ENCODE measurements at places on chromosomes 3 and 15.

DNA sequence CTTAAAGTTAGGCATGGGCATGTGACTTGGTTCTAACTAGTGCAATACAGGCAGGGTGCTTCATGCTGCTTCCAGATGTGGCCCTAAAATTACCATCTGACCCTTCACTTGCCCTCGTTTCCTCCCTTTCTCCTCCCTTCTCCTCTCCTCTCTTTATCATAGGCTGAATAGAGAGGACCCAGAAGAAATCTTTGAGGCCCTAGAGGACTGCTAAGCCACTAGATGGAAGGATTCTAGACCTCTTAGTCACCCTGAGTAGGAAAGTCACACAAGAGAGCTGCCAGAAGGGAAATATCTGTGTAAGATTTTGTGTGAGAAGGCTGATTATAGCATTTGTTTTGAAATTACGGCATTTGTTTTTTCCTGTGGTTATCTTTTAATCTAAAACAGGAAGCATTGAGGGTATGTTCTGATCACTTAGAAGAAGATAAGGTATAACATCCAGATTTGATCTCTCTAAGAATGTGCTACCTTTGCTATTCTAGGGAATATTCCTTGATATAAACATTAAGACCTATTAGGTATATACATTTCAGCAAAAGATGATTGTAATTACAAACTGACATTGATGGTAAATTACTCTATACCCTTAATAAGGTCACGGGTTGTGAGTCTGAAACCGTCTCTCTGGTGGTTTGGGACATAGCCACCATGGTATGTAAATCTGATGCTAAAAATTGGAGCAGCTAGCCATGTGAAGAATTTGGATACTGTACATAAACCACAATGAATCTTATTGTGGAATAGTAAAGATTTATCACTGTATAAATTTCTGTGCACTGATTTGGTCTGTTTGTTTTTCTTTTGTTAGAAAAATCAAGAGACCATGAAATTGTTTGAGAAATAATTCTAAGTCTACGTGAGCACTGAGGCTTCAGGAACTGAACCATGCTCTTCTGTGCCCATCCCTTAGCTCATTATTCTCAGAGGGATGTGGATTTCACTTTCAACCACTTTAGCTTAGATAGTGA, 84.1 kb downstream of the TP63 start:
- no peak for DNase-seq

- no peak for DNase-seq
Measured at GRCh38 chr3:149016669-149017541, 25.6 kb downstream of the GYG1 start.

- no peak for DNase-seq
Measured at GRCh38 chr3:33385423-33385822, 54.8 kb downstream of the UBP1 start.

DNA sequence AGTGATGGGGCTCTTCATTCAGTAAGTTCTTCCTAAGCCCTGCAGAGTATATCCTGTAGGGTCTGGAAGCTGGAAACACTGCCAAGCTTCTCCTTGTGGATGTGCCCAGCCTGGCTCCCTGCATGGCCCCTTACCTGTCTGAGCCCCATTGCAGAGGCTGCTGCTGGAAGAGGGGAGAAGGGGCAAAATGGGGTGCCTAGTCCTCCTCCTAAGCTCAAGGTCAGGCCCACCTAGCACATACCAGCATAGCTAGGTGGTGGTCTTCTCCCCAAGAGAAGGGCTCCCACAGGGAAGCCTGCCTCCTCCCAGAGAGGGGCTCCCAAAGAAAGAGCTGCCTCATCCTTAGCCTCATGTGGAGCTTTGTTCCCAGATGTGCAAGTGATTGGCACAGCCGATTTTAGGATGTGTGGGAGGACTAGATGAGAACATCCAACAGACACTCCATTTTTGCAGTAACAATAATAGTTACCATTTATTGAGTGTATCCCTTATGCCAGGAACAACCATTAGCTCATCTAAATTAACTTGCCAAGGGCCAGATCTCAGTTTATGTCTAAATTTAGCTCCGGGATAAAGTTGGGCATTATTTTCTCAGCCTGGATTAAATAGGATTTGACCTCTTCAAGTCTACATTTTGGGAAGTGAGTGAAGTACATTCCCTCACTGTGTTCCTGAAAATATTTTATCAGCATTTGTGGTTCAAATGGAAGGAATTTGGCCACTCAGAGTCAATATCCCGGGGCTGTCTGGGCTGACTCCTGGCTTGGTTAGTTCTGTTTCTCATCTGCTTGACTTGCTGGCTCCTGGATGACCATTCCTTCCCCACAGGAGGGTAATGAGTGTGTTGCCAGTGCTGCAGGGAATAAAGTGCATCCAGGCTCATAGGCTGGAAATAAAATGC, 291.1 kb upstream of the ROPN1 start:
- DNase-seq: no peak

DNA sequence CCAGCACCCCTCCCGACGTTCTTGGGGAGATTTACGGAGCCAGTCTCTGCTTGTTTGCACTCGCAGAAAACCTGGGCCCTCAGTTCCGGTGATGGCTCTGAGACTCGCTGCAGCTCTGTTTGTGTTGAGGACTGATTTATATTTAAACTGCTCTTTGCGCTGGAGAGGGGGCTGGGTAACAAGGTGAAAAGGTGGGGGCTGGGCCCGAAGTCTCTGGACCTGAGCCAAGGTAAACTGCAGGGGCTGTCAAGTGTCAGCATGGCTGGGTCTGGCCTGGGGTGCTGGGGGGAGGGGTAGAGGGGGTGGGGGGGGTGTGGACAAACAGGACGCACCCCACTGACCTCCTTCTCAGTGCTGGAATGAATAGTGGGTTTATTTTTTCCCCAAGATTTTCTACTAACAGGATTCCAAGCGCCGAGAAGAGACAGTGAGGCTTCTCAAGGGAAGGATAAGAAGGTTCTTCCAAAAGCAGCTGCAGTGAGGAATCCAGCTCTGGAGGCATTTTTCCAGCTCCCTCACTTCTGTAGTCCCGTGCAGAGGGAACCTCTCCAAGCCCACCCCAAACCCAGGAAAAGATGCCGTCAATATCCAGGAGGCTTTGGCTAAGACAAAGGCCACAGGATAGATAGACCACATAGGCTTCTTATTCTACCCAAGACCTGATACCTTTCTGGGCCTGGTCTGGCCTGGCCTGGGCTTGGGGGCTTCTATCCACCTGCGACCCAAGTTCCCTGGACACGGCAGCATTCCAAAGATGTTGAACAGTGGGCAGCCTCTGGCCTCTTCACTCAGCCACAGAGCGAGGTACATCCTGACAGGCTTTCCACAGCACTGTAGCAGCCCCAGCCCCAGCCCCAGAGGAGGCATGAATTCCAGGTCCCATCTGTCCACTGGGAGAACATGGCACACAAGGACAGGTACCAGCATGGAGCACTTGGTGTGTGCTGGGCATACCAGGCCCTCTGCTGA, 938 bp upstream of the SLCO2A1 start:
- peak; percentile 47 for DNase-seq

- peak; percentile 30 for DNase-seq
Measured at GRCh38 chr15:44537735-44538240, 841 bp downstream of the EIF3J start.

DNA sequence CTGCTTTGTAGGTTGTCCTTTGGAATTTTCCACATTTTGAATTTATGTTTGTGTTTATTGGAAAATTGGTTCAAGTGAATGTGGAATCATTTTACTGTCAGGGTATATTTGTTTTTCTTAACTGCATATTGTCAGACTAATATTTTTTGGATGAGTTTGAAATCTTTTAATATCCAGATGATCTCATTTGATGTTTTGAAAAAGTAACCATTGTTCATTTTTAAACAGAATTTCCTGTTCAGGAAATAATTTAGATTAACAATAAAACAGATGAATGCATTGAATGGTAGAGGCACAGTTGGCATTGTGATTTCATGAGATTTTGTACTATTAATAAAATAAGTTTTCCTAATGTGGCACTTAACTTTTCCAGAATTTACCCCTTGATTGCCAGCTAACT, 15.5 kb downstream of the TRAK1 start:
- DNase-seq: no peak

- no peak for DNase-seq
Measured at GRCh38 chr3:39254806-39255449, 24.9 kb downstream of the CX3CR1 start.

DNA sequence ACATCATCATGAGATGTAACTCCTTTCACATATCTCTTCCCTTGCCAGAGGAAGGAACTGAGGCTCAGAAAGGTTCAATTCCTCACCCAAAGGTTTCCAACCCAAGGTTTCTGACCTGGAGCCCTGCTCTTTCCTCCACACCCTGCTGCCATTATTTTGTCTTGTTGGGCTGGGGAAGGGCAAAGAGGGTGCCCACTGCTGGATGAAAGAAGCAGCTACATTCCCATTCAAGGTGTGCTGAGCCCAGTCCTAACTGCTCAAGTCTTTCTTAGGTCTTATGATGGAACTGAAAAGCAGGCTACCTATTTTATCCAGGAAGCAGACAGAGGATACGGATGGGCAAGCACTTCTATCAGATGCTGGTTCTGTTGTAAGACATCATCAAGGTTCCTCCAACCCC, 258.0 kb upstream of the CTDSPL start:
- no peak for DNase-seq

GRCh38 chr3:119585856-119586570, 6.7 kb downstream of the ADPRH start:
- DNase-seq: no peak

DNA sequence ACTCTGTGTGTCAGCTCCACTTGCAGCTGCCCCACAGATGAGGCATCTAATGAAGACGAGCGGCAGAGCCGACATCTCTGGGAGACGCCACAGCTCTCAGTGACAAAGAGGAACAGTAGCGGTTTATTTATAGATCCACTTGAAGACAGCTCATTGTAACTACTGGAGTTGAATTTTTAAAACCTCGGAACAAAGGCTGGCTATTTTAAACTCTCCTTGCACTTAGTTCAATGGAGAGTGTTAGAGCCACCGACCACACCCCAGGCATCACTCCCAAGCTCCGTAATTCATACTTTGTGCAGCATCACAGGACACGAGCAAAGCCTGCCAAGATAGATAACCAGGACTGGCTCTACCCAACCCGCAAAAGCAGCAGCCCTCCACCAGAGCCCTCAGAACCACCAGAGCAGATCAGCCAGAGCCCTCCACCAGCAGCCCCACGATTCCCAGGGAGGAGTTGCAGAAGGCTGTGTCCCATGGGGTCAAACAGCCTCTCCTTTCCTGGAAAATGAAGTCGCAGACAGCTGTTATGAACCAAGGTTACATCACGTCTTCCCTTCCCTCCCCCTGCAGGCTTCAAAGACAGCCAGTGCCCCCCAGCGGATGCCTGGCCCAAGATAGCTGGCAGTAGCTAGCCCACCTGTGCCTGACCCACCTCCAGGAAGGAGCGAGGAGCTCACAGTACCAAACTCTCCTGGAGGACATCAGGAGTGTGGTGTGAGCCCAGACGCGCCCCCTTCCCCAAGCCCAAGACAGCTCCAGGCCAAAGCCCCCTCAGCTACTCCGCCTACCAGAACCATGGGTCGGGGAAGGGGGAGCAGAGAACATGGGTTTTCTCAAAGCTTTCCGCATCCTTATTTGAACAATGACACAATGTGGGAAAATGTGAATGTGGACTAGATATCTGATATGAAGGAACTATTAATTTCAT, 45.7 kb downstream of the POC1A start:
- no peak for DNase-seq

GRCh38 chr15:35633677-35634076, 87.7 kb upstream of the DPH6 start:
- no peak for DNase-seq

DNA sequence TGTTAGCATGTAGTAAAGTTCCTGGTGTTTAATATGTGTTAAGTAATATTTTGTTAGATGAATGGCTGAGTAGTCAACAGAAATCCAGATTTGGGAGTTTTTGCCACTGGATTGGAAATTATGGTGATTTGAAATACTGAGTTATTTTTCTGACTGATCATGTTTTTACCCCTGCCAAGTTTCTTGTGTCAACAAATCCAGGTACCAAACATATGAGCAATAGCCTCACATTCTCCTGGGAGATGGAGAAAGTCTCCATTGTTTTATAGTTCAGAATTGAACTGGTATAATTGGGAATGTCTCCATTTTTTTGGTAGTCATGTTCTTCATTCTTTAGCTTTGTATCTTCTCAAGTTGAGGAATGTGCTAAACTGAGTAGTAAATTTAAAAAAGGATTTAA, 767.2 kb upstream of the LMCD1 start:
- no peak for DNase-seq

DNA sequence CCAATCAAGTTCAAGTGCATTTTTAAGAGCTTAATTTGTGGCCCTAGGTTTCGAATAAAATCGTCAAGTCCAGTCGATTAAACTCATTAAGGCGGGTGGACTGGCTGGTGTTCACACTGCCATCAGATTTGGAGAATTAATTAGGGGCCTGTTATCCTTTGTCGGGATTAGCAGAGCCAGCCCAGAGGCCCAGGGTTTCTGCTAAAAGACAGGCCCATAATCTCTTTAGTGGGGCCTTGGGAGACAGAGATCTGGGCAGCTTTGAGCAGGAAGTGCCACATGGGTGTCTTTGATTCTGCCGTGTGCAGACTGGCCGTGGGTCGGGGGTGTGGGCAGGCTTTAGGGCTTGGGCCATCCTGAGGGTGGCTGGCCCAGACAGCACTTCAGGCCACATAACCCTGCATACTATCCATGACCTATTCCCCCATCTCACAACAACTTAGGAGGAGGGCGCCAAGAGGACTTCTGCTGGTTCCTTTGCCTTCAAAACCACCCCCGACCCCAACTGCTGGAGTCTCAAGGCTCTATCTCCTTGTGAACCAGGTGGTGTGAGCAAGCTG, 94.7 kb downstream of the PLXNA1 start:
- no peak for DNase-seq

DNA sequence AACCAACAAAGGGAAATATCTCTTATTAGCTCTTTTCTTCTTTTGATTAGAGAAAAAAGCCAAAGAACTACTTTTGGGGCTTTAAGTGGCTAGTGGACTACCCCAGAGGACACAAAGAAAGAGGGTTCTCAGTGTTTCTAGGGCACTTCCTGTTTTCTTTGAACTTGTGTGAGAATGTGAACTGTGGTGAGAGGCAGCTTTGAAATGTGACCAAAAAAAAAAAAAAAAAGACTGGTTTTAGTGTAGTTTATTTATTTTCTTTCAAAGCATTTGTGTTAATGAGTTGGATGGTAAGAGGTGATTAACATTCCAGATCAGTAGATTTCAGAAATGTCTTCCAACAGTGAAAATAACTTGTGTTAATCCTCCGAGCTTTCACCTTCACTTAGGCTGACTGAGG, 32.4 kb downstream of the SELENOT start:
- no peak for DNase-seq

All from HuH-7 (cell line).